ENCODE measurements at places on chromosomes 6 and 20. TPM values are rescaled to one million over a fixed set of nuclear protein-coding genes. Genes with fewer than 3 reads are reported as not detected.

GJA1 gene
- total RNA-seq = 13.2 TPM

DNA sequence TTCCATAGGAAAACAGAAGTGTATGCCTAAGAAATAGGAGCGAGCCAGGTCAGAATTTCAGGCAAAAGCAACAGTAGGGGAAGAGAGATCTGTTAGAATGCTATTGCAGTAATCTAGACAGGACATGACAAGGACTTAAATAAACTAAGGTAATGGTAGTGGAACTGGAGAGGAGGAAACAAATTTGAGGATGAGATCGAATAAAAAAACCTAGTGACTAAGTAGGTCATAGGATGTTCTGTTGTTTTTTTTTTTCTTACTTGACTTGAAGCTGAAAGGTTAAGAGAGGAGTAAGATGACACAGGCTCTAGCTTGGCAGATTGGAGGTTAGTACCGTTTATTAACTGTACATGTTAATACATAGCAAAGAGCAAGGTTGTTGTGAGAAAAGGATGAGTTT is 28.6 kb downstream of the ORC3 start:
- DNase-seq = no peak

TUBB1 gene
- not detected for total RNA-seq

DNA sequence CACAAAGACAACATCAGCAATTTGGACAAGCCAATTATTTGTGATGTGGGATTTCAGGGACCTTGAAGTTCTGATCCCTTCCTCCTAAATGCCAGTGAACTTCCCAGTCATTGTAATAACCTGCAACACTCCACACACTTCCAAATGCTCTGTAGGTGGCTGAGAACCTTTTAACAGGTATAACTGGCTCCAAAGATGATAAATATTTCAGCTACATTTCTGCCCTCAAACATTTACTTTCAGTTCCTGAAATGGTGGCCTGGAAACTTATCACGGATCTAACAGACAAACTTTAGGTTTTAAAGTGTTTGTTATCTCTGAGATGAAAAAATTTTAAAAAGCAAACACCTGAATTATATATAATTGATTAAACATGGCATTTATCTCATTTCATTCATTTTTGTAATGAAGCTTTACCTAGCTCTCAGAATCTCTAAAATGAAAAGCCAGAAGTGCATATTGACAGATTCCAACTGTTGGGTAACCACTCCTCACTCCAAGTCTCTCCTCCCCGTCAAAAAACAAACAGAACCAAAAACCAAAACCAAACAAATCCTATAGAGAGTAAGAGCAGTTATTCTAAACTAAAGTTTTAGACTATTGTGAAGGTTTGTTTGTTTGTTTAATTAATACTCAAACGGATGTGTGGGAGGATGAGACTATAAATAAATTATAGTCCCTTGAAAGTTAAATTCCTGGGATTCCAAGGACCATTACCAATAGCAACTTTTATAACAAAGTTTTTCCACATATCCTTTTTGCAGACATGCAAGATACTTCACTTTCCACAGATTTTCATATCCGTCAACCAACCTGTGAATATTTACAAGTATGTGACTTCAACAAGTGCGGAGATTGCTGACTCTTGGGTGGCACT is 12.4 kb upstream of the KIAA0408 start:
- DNase-seq = no peak

DNA sequence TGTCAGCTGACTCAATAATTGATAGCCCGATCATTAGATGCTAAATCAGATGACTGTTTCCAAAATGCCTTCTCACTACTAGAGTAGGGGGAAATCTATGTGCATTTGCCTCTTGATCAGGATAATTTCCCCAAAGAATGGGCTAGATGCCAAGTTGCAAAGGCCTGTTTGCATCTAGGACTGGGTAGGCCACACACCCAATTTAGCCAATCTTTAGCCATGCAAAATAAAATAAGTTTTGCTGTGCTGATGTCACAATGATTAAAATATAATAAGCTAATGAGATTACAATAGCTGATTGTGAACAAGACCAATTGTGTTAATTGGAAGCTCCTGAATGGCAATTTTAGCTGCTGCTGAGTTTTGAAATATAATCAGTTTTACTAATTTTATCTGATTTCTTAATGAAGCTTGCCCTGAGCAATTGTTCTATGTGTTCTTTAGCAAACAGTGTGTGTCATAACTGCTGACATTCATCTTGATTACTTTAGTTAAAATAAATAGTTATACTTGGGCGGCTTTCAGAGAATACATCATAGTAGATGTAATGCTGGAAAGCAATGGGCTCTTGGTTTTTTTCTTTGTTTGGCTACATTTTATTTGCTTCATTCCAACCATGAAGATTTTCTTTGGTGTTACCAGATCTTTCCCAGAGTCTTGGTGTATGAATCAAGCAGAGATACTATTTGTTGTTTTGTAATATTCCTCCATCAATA is 973.2 kb upstream of the SLC35B3 start:
- DNase-seq = no peak

DNA sequence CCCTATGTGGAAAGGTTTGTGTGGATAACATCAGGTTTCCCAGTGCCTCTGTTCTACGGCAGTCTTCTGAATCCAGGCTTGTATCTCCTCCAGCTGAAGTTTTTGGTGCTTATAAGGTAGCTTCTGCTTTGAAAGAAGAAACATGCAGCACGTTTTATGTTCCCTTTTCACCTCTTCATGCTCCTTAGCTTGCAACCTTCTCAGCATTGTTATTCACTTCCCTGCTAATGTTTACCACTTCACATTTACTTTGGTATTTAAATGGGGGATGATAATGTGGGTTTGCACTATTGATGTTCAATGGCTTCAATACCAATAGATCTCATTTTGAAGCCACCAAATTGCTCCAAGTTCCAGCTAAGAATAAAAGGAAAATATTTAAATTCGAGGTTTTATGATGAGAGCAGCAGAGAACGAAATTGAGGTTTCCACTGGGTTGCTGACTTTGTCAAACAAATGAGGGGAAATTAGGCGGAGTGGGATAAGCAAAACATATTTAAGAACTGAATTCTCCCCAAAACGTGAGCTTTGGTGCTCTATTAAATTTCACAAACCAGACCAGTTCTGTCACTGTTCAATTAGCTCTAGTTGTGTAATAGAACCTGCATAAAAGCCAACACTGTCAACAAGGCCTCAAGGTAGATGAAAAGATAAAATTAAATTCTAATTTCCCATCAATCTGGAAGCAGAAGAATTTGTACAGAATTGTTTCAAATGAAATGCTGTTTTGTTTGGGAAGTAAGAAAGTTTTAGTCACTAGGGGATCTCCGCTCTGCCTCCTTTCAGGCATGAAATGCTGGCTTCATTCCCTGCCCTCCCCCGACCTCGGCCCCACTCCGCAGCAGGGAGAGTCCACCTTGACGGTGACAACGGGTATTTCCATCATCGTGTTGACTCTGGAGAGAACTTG is 1.4 kb downstream of the IL22RA2 start:
- no peak for DNase-seq

PPIL6 gene
- 0.67 TPM for total RNA-seq

PRKN gene
- total RNA-seq = 5.2 TPM

GRCh38 chr6:108733706-108734265 is 114.4 kb upstream of the ARMC2 start:
- no peak for DNase-seq

EBF4 gene
- total RNA-seq = 3.6 TPM

DNA sequence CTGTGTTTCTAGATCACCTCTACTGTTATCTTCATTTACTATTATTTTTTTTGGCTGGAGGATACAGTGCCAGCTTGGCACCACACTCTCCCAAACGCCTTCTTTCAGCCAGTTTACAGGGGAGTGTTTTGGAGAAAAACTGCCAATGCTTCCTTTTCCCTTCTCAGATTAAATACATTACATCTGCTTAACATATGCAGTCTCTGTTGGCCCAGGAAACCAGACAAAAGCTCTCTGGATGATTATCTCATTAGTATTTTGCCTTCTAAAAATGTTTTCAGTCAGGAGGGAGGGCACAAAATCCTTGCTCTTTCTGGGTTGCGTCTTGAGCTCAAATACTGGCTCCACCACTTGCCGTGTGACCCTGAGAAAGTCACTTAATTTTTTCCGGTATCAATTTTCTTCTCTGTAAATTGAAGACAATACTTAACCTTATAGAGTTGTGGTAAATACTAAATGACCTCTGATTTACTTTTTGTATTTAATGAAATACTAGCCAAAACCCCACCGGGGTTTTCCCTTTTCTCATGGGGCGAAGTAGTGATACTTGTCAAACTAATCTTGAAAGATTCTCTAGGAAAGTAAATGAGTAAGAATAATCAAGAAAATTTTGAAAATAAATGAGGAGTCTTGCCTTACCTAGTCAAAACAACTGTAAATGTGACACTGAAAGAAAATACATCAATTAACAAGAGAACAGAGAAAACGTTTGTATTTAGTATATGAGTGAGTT is 146.2 kb downstream of the MMS22L start:
- DNase-seq = no peak

DNA sequence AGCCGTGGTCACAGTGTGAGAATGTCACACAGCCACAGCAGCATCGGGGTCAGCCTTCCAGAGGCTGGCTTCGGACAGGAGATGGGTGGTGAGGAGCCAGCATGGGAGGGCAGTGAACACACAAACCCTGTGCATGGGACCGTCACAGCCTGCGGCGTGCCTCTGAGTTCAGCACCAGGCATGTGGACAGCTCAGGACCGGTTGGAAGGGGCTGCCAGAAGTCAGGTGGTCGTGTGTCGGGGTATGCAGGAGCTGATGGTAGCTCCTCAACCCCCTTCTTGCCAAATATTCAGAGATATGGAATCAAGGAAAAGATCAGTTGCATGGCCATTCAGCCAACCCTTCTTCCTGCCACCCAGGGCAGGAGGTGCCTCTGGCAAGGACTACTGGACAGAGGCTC is 28.2 kb downstream of the MYT1 start:
- DNase-seq = no peak

ADGB gene
- total RNA-seq = 0.70 TPM

Data from mucosa of descending colon (tissue), 3 donors.